ENCODE measurements at places on chromosomes 3 and 15. TPM values are rescaled to one million over a fixed set of nuclear protein-coding genes. Genes with fewer than 3 reads are reported as not detected.

Gene ATP10A
- 13.2 TPM for total RNA-seq

Gene MCF2L2
- total RNA-seq = 0.87 TPM

DNA sequence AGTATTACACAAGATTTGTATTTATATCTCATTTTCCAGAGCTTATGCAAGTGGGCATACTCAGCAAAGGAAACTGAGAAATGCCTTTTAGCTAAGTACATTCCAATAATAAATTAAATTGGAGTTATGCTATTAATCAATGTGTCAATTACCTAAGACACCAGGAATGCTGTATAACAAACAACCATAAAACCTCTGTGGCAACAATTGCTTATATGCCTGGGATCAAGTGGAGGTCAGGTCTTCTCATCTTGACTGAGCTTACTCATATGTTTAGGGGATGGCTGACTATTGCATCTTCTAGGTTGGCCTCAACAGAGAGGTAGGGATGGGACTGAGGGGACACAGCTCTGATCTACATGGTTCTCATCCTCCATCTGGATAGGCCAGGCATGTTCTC lies 30.7 kb downstream of the CD200R1L start:
- DNase-seq = no peak

GRCh38 chr3:13713396-13713795 lies 164.5 kb downstream of the FBLN2 start:
- DNase-seq = no peak

- DNase-seq = no peak
Measured at GRCh38 chr3:126408099-126408498, 13.4 kb downstream of the CFAP100 start.

GRCh38 chr3:72523429-72524151 lies 324.7 kb downstream of the SHQ1 start:
- peak; percentile 12 for DNase-seq

DNA sequence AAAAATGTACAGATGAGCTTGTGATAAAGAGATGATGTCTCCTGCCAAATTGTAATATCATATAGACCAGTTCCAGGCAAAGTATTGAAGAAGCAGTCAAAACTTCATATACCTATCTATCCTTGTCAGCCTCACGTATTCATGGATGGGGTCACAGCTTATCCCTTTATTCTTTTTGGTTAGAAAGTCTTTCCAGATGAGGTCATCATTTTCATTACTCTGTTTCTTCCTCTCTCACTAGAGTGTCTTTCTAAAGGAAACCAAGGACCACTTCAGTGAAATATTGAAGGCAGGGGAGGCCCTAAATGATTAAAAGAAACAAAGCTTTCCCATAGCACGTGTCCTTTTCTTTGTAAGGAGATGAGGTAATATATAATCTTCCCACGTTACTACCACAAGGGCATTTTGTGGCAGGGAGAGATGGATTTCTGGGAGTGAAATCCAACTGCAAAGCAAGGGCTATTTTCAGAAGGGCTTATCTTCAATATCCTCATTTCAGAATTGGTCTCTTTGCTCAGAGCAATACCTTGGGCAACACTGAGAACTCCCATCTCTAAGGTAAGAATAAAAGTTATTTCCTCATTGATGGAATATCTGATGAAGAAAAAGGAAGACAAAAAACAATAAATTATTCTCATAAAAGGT lies 260.2 kb downstream of the TIGIT start:
- no peak for DNase-seq

- DNase-seq = no peak
Measured at GRCh38 chr3:152270937-152271336, 2.2 kb downstream of the MBNL1 start.
